Dorsolateral prefrontal cortex (tissue), 122 donors: ENCODE measurements at places on chromosomes 3 and 15.

DNA sequence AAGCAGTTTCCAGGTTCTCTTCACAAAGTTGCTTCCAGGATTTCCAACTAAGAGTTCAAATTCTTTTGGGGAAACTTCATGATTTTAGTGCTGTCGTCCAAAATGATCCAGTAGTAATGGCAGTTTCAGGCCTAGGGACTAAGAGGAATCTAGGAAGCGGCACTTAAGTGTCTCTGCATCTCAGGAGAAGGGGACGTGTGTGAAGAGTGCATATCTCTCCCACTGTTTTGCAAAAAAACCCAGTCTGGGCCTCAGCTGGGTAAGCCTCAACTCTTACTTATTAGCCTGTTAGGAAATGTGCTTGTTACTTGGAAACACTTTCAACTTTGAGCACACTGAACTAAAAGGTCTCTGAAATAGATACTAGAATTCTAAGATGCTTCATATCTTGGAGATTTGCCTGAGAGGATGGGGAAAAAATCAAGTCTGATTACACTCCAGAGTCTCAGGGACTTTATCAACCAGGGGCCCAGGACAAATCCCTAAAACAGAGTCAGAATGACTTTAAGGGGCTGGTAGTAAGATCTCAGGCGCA is 81.8 kb downstream of the WDR76 start:
- DNase-seq = no peak

- DNase-seq = no peak
Observed at GRCh38 chr15:46278486-46279090, 643.8 kb downstream of the SQOR start.

DNA sequence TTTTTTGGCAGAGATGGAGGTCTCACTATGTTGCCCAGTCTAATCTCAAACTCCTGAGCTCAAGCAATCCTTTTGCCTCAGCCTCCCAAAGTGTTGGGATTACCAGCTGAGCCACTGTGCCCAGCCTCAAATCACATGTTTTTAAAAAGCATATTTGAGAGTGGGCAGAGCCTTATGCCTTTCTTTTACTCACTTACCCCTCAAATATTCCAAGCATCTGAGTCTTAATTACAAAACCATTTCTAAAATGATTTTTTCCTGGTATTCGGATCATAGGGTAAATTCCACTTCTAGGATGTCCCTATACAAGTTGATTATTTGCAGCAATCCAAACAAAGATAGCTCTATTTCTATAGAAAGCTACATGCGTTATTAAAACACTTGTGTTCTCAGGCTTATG is 106.1 kb downstream of the RFTN1 start:
- DNase-seq = no peak

DNA sequence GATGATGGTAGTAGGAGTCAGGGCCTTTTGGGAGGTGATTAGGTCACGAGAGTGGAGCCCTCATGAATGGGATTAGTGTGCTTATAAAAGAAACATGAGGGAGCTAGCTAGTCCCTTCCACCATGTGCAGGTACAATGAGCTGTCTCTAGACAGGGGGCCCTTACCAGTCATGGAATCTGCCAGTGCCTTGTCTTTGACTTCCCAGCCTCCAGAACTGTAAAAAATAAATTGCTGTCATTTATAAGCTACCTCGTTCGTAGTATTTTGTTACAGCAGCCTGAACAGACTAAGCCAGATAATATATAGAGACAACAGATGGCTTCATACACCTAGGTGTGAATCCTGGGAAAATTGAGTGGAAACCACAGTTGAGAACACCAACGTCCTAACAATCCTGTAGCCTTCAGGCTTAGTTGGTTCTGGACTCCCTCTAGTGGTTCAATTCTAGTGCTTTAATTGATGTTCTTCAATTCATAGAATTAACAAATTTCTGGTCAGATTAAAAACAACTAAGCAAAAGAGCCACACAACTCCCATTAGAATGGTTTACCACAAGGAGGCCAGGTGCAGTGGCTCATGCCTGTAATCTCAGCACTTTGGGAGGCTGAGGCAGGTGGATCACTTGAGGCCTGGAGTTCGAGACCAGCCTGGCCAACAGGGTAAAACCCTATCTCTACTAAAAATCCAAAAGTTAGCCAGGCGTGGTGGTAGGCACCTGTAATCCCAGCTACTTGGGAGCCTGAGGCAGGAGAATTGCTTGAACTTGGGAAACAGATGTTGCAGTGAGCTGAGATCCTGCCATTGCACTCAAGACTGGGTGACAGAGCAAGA is 21.3 kb upstream of the GATM start:
- no peak for DNase-seq

DNA sequence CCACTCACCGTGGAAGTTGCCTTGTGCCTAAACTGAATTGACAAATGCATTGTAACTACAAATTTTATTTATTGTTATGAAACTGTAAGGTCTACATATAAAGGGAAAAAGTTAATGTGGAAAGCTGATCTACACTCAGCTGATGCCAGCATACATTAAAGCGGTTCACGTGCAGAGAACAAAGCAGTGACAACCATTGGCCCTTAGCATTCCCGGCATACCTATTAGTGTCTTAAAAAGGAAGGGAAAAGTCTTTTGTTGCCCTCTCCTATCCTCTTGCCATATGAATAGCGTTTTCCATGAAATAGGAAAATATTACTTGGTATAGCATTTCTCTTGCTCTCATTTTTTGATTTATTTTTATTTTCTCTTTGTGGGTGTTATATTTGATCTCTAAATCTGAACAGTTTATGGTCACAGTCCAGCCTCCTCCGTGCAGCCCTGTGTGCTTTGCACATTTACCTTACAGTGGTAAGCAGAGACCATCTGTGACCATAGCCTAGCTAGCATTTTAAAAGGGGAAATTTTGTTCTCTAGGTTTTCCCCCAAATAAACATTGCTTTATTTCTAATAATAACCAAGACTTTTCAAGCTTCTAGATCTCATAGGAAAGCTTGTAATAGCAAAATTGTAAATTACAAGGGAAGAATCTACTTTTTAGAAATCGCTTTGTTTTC is 89.7 kb upstream of the CGNL1 start:
- no peak for DNase-seq

DNA sequence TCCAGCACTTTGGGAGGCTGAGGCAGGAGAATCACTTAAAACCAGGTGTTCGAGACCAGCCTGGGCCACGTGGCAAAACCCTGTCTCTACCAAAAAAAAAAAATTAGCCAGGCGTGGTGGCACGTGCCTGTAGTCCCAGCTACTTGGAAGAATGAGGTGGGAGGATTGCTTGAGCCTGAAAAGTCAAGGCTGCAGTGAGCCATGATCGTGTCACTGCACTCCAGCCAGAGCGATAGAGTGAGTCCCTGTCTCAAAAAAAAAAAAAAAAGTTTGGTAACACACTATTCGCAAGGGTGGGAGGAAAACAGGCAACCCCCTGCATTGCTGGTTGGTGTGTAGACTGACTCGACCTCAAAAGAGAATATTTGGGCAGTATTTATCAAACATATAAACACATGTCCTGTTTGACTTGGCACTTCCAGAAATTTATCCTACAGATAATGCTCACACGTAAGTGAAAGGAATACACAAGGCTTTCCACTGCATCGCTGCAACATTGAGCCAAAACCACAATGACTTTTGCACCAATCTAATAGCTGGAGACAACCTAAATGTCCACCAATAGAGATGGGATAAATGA is 3.1 kb upstream of the ANPEP start:
- no peak for DNase-seq

- no peak for DNase-seq
Observed at GRCh38 chr3:152621967-152622810, 212.7 kb upstream of the P2RY1 start.

DNA sequence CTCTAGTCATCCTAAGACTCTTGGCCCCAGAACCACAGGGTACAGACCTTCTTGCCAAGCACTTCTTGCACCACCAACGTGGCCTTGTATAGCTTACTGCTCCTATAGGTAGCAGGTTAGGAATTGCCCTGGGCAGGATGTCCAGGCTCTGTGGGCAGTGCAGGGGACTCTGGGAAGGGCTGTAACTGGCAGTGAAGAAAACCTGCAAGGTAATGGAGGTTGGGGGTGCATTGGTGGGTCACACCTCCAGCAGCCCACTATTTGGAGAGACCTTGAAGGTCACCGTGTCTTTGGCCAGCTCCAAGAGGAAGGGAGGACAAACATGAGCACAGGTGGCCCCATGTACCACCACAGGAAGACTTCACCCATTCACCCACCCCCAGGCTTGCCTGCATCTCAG is 21.3 kb upstream of the XYLB start:
- no peak for DNase-seq

GRCh38 chr15:63945007-63945788 is 101.1 kb downstream of the DAPK2 start:
- DNase-seq = peak; percentile 59

DNA sequence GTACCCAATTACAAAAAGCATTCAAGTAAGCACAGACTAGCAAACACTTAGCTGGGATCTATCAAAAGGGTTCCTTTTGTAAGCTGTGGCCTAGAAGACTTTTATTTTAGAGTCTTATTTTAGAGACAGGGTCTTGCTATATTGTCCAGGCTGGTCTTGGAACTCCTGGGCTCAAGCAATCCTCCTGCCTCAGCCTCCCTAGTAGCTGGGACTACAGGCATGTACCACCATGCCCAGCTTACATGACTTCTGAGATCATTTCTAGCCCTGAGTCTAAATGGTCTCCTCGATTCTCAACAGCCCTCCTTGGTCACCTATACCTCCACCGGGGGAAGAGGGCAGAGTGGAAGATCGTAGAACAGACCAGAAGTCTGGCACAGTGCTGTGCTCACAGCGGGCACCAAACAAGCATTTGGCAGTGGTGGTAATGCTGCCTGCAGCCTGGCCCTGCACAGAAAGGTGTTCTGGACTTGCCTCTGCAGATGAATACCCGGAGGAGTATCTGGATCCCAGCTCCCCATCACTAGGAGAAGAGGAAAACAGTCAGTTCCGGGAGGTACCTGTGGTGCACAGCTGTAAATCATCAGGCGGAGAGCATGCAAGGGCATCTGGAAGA is 2.4 kb downstream of the FAM219B start:
- no peak for DNase-seq

GRCh38 chr3:49339581-49339940 is 292 bp downstream of the USP4 start:
- no peak for DNase-seq

DNA sequence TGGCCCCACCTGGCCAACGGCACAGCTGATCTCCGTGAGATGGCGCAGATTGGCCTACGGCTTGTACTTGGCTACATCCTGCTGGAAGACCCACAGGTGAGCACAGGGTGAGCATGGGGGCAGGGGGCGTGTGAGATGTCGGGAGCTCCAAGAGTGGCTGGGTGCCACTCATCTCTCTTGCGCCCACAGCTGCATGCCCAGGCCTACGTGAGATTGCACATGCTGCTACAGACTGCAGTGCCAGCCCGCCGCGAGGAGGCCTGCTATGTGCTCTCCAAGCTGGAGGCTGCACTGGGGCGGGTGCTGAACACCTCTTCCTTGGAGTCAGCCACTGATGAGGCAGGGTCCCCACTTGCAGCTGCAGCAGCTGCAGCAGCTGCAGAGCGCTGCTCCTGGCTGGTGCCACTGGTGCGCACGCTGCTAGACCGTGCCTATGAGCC is 22.3 kb downstream of the NBEAL2 start:
- DNase-seq = no peak

- no peak for DNase-seq
Observed at GRCh38 chr15:50082066-50082465, 37.0 kb downstream of the ATP8B4 start.

DNA sequence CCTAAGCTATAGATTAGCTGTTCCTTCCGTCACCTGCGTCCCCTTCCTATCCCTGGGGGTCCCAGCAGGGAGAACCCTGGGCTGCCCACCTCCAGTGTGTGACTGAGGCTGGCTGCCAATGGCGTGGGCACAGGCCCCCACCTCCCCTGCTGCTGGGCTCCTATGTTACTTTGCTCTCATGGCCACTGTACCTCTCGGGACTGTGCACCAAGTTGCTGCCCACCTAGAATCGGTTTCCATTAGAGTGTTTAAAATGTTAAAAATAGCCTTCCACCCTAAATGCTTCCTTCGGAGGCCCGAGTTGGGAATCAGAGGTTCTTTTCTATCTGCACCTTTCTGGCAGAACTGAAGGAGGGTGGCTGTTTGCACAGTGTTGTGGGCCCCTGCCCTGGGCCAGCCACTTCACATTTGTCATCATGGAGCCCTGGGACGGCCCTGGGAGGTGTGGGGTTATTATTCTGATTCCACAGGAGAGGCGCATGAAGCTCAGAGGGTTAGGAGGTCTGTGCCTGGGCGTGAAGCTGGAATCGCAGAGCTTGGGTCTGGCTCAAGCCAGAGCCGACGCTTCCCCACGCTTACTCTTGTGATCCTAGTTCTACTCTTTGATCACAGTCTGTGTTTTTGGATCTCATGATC is 29.1 kb downstream of the IRAK2 start:
- no peak for DNase-seq

DNA sequence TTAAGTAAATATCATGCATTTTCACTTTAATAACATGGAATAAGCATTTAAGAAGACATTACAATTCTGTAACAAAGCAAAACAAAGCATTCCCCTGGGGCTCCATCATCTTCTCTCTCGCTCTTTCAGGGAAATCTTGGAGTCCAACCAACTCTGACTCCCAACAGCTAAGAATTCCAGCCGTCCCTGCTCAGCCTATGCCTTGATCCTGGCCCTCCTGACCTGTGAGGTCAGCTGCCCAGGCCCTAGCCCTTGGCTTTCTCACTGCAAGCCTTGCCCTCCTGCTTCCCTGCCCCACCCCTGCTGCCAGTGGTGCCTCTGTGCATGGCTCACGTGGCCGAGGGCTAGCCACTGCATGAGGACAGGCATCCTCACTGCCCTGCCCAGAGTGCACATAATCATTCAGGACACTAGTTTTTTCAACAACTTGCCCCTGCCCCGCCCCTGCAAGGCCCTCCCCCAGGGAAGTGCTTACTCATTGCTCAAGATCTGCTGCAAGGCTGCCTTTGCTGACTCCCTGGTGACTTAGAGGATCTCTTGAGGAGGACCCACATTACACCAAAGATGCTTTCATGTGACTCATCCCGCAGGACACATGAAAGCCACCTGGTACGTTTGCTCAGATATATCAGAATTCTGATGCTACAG is 37.6 kb downstream of the MTMR10 start:
- DNase-seq = no peak

- DNase-seq = no peak
Observed at GRCh38 chr15:61227950-61228936, 859 bp downstream of the RORA start.

- no peak for DNase-seq
Observed at GRCh38 chr15:50287324-50288116, 22.0 kb upstream of the HDC start.

GRCh38 chr3:32460031-32460749 is 42.5 kb downstream of the CMTM6 start:
- DNase-seq = no peak
